ENCODE measurements at places on chromosomes 13 and 19.

GRCh38 chr13:37383856-37384370 is 214.7 kb downstream of the POSTN start:
- no peak for DNase-seq

DNA sequence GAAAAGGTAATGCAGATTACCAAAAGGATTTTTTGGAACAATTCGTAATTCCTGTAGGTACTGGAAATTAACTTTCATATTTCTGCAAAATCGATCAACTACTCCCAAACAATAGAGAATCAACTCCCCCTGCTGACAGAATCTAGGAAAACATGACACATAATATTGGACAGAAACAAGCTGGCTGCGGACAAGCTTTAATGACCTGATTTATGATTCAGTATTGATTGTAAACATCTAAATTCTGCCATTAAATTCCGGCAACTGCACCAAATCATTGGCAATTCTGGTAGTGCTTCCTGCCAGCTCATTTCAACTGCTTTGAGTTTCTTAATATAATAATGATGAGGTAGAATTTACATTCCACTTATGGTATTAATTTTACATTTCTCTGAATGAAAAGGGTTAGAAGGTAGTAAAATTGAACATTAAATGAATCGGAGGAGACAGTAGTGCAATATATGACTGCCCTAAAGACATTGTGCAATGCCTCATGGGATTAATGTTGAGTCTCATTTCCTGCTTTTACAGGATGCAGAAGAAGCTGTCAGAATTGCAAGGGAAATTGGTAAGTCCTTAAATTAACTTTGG is 146.5 kb downstream of the PCCA start:
- no peak for DNase-seq

DNA sequence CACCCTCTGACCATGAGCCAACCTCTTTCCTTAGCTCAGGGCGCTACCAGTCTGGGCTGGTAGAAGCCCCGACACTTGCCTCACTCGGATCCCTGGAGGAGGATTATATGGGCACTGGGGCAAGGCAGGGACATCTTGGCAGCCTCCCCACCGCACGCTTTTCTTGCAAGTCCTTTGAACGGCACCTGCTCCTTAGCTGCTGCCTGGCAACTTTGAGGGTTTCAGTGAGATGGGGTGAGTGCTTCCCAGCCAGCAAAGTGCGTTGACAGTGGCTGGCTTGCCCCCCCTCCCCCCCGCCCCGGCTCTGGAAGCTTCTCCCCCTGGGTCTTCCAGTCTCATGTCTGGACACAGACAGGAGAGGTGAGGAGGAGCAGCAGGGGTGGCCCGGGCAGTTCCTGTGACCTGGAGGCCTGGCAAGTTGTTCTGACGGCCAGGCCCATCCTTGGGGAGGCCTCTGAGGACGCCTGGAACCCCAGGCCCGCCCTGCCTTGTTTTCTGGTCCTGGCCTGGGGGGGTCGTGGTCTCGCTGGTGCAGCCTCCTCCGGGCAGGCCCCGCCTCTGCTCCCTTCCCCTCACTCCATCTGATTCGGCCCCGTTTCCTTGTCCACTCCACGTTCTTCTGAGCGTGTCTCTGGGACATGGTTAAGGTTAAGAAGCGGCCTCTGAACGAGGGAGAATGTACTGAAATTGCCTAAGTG is 75.2 kb downstream of the ATP11A start:
- DNase-seq = no peak

DNA sequence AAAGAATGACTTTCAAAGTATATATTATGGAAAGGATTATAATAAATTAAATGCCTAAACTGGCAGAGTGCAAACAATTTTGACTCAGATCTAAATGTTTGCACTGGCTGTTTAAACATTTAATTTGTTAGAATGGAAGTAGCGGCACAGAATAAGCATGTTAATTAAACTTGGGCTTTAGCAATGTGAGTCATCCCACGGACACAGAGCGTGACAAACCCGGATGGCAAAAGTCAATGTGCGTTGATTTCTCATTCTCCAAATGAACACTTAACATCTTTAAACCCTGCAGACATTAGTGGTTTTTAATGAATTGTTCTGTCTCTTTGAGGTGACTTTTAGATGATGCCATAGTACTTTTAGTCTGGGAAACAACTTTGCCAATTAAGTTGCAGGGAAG is 38.4 kb downstream of the PCDH8 start:
- no peak for DNase-seq

DNA sequence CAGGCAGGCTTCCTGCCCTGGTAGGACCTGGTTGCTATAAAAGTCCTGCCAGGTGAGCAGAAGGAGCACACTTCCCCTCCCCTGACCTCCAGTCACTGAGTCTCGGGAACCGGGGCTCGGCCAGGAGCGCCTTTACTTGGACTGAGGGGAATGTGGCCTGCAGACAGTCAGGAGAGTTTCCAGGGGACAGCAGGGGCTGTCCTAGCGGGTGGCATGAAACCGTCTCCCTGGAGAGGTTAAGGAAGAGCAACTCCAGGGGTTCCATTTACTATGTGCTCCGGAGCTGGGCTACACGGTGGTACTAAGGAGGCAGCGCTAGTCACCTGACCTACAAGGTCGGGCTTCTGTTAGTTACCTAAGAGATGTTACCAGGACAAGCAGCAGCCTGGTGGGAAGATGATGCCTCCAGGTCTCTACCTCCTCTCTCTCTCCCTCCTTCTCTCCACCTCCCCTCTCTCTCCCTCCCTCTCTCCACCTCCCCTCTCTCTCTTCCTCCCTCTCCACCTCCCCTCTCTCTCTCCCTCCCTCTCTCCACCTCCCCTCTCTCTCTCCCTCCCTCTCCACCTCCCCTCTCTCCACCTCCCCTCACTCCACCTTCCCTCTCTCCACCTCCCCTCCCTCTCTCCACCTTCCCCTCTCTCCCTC is 4.1 kb upstream of the CNOT3 start:
- DNase-seq = no peak

DNA sequence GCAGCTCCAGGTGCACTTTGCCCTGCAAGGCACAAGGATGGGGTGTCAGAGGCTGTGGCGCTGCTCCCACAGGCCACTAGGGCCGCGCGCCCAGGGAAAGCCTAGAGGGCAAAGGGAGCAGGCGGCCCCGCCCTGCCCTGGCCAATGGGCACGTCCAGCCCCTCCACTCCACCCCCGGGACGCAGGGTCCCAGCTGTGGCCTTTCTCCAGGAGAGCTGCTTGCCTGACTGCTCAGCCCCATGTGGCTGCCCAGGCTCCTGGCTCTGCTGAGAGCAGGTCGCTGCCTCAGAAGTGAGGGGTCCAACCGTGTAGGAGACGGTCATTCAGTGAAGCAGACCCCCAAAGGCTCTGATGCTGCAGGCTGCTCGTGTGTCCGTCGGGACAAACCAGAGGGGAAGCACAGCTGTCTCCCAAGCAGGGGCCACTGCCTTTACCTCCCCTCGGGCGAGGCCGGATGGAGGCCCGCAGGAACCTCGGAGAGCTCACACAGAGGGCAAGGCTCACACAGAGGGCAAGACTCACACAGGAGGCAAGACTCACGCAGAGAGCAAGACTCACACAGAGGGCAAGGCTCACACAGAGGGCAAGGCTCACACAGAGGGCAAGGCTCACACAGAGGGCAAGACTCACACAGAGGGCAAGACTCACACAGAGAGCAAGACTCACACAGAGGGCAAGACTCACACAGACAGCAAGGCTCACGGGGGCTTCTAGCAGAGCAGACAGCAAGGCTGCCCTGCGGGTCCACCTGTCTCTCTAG is 56.2 kb upstream of the C13orf46 start:
- DNase-seq = no peak

GRCh38 chr19:33998302-33998701 is 174.0 kb upstream of the LSM14A start:
- no peak for DNase-seq

DNA sequence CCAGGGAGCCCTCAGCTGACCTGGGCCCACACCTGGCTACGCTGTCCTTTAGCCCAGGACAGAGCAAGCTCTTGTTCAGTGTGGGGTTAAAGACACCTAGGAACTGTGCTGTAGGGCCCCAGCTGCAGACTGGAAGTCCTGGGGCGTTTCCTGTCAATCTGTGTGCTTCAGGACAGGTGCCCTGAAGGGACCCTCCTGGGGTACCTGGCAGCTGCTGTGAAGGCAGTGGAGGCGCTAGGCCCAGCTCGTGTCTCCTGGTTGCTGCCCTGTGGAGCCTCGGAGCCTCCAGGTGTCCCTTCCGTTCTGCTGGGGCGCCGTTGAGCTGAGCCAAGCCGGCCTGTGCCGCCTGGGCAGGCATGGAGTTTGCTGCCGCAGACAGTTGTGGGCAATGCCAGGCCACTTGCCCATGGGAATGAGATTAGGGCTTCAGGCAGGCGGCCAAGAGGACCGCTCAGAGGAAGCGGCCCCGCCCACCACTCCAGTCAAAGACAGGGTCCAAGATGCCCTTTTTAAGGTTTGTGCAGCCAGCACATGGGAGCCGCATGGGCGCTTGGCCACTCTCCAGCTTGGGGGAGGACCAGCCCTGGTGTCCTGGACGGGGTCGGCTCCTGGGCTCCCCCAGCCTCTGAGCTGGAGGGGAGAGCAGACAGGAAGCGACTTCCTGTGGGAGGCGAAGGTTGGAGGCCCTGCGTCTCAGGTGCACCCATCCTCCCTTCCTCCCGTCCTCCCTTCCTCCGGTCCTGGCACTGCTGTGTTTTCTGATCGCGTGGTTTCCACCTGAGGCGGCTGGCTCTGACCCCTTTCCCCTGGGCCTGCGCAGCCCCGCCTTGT is 4.0 kb downstream of the PTBP1 start:
- no peak for DNase-seq

GRCh38 chr13:50700664-50701305 is 142.7 kb downstream of the DLEU7 start:
- DNase-seq = no peak

- no peak for DNase-seq
Observed at GRCh38 chr13:65834897-65835296, 1395.2 kb downstream of the PCDH9 start.

DNA sequence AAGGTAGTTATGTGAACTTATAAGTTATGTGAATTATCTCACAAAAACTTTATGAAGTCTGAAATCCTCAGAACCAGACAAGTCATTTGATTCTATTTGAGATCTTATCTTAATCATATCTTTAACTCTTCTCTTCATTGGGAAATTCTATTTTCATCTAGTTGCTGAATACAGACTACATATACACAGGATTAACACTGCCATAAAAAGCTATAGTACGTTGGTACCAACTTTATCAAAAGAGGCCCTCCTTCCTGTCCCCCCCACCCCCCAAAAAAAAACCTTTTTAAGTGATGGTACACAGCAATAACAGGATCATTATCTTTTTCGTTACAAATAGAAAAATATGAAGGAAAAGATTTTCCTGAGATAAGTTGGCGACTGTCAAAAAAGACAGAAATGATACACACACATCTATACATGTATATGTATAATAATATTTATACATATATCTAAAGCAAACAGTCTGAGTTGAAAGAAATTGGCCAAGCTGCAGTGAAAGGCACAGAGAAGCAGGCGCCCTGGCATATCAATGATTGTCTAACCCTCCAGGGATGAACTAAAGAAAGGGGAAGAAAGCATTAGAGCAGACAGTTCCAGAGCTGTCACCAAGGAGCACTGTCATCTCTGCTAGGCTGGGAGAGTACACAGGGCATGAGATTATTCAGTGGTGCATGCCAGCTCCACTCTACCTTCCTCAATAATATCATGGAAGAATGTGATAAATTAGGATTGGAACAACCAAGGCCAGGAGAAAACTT is 116.7 kb downstream of the KLF12 start:
- no peak for DNase-seq

- no peak for DNase-seq
Observed at GRCh38 chr13:43848001-43848649, 31.4 kb downstream of the CCDC122 start.

Measured in dorsolateral prefrontal cortex (tissue), 122 donors.